ENCODE measurements at places on chromosomes 2 and 18.

DNA sequence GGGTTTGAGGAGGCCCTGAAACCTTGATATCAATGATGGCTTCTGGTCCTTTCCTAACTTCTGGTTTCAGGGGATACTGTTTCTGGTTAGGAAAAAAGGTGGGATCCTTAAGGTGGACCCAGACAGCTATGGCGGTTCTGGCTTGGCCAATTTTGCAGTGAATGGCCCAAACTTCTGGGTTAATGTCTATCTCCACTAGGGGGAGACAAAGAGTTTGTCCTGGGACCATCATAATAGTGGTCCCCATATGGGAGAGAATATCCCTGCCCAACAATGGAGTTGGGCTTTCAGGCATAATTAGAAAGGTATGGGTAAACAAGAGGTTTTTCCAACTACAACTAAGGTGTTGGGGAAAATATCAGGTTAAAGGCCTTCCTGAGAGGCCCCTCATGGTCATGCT is 273.5 kb downstream of the CALCRL start:
- DNase-seq, result no peak

GRCh38 chr2:239380831-239381708 is 19.8 kb downstream of the HDAC4 start:
- DNase-seq, result peak; percentile 35

GRCh38 chr2:122780251-122780650 is 1024.8 kb downstream of the TSN start:
- no peak for DNase-seq

DNA sequence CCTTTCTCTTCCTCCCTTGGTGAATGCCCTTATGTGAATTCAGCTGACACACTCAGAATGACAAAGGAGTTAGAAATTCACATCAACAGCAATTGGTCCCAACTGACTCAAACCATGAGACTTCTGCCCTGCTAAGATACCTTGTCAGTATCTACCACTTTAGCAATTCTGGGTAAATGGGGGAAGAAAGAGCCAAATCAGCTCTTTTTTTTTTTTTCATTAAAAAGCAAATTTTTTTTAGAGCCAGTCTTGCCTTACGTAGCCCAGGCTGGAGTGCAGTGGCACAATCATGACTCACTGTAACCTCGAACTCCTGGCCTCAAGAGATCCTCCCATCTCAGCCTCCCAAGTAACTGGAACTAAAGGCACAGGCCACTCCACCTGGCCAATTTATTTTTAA is 1.7 kb upstream of the PPP4R1 start:
- no peak for DNase-seq

DNA sequence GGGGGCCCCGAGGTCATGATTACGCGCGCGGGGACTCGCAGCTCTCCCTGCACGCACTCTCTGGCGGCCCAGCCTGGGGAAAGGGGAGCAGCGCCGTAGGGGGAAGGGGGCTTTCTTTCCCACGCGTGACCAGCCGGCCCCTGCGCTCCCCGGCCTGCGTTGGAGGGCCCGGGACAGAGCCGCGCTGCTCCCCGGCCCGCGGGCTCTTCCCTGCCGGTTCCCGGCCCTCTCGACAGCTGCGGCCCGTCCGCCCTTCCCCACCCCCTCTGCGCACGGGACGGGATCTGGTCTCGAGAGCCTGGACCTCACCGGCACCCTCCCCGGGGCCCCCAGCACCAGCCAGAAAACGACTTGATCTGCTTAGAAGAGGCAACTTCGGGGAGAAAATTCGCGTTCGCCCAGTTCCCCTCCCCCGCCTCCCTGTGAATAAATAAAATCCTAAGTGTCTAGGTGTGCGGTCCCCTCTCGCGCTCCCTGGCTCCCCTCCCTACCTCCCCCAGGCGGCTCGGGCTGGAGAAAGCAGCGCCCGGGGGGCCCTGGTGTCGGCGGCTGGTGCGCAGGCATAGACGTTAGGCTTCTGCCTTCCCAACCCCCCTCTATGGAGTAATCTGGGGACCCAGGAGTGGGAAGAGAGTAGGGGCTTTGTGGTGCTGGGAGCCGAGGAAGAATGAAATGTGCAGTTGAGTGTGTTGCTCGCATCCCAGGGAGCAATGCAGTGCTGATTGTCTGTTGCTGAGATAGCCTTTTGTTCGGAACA is 803 bp upstream of the FIGN start:
- DNase-seq, result peak; percentile 9

DNA sequence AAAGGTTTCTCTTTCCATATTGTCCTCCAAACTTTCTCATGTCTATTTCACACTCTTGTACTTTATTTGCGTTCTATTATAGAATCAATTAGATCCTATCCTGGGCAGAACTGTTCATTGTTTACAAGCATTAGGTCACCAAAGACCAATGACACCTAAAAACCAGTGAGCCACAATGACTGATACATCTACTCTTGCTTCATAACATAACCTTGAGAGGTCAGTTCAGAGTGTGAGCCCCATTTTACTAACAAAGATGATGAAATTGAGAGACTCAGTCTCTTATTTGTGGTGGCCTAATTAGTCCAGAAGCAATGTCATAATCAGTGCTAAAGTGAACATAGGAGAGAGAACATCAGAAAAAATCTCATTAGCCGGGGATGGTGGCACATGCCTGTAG is 248.9 kb upstream of the RBBP8 start:
- DNase-seq, result no peak

Data from transverse colon (tissue), 4 donors.